Omental fat pad (tissue), 4 donors: ENCODE measurements at places on chromosomes 7 and 10.

DNA sequence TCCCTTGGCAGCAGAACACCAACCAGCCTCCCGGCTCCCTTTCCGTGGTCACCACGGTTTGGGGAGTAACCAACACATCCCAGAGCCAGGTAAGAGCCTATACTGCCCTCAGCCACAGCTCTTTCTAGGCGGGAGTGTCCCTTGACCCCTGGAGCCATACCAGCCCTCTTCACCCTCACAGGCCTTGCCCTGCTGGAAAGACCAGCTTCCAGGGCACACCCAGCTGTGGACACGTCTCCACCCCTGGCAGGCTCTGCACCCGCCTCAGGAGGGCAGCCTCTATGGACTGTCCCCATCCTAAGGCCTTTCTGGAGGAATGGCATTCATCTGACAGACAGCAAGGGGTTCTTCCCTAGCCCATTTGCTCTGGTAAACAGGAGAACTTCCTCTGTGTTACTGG lies 57.5 kb upstream of the PPIF start:
- no peak for DNase-seq

DNA sequence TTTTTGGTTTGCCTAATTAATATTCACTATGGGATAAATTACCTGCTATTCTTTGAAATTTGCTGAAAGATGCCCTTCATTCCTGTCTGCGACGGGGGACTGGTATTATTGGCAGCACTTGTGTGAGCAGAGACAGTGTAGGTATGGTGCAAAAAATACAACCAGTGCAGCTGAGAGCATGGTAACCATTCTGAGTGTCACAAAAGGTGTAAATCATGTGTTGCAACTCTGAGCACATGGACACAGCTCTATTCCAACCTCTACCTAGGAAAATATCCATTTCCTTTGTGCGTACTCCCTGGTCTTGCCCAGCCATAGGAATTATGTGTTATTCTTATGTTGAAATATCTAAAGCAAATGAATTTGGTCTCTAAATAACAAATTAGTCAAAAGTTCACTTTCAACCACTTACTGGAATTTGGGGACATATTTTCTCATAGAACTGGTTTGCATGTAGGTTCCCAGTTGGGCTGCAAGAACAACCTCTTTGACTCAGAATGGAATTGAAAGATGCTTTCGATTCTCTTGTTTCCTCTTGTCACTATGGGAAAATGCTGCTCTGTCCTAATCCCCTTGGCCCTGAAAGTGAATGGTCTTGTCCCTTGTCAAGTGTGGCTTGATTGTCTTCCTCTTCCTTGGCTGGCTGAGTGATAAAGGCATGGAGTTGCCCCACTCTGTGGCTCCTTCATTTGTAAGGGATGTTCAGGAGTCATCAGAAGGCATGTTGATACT lies 57.0 kb downstream of the CELF2 start:
- DNase-seq, result no peak

DNA sequence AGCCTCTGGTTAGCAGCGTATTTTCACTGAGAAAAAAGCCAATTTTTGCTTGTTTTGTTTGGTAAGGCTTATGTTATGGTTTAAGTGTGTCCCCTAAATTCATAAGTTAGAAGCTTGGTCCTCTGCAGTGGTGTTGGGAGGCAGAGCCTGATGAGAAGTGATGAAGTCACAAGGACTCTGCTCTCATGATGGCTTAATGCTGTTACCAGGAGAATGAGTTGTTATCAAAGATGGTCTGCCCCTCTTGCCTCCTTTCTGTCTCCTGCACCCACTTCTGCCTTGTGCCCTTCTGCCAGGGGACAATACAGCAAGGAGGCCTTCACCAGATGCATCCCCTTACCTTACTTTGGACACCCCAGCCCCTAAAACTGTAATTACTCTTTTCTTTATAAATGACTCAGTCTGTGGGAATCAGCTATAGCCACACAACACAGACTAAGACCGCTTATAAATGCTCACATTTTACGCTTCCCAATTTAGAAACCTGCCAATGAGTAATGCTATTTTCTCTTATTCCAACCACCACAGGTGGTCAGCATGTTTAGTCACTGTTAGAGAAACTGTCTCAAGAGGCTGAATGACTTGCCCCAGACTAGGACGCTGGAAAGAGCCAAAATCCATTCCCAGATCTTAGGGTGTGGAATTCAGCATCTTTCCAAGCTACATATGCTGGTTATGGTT lies 6.1 kb upstream of the PKD1L1 start:
- DNase-seq, result no peak

- DNase-seq, result no peak
Observed at GRCh38 chr7:98352621-98353020, 48.3 kb downstream of the BAIAP2L1 start.

DNA sequence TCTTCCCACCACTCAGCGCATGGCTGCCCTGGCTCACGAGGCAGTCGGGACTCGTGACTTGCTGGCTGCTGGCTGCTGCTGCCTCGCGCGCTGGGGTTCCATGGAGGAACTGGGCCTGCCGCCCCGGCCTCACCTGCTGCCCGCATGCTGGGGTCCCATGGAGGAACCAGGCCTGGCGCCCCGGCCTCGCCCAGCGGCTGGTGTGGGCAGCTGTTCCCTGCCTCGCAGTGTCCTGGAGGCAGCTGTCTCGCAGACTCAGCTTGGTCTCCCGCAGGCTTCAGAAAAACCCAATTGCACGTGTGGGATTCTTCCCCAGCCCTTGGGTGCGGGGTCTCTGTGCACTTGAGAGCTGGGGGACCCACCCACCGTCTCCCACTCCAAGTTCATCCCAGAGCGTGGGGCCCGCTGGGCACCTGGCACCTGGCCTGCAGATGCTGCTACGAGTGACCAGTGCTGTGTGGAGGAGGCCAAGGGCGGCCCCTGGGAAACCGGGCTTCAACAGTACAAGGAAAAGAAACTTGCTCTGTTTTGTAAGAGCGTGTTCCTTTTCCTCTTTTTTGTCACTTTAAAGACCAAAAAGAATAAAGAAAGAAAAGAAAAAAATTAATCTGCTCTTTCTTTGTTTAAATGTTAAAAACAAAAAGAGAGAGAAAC lies 20.4 kb downstream of the PWWP2B start:
- no peak for DNase-seq

DNA sequence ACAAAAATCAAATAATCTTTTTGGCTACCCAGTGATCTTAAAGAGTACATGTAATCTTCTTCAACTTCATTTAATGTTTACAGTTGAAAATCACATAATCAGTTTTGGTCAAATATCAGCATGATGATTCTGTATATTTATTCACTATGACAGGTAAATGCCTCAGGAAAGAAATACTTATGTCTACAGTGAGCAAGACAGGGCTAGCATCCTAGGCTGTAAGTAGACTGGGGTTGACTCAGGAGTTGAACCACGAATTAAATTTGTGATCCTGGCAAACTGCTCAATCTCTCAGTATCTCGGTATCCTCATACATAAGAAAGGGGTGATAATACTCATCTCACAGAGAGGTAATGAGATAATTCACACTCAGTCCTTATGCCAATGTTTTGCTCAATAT lies 71.8 kb downstream of the SEMA3D start:
- no peak for DNase-seq

- no peak for DNase-seq
Observed at GRCh38 chr10:100864978-100865377, 47.8 kb upstream of the SLF2 start.

- DNase-seq, result no peak
Observed at GRCh38 chr10:99470327-99470726, 39.9 kb upstream of the GOT1 start.

- no peak for DNase-seq
Observed at GRCh38 chr7:95525503-95525902, 39.8 kb downstream of the ASB4 start.

DNA sequence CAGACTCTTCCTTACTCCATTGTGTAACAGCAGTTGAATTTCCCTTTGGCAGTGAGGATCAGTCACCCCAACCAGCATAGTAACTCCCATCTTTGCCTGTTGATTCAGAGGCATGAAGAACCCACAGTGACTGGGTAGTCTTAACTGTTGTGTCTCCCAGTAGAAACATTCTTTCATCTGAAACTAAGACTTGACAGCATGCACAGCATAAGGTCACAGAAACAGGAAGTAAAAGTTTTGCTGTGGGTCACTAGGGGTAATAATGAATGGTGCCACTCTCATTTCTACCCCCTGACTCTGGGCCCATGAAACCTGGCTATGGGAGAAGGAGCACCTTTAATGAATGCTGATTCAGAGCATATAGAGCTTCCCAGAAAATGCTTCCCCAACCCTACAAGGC lies 8.3 kb upstream of the FRMPD2 start:
- no peak for DNase-seq

- no peak for DNase-seq
Observed at GRCh38 chr10:27527666-27528295, 23.7 kb downstream of the RAB18 start.

DNA sequence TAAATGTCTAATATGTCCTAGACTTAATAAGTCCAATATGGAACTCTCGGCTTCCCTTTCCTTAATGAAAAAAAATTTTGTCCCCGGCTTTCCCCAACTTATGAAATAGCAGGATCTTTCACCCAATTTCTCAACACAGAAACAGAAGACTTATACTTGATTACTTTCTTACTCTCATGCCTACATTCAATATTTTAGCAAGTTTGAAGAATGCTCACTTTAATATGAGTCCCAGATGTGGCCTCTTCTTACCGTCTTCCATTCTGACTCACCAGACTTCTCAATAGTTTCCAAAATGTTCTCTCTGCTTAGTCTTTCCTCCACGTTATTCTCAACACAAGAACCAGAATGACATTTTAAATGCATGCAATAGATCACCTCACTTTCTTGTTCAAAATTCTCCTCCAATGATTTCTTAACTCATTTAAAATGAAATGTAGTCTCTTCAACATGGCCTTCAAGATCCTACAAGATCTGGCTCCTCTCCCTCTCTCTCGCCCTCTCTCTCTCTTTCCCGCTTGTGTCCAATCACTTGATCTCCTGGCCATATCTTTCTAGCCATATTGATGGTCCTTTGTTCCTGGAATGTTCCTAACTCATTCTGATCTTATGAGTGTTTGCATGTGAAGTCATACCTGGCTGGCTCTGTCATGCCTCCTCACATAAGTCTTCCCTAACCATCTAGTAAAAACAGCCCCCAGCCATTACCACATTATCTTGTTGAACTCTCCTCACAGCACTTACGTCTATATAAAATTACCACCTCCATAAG lies 119.7 kb upstream of the FAM3C start:
- DNase-seq, result no peak

DNA sequence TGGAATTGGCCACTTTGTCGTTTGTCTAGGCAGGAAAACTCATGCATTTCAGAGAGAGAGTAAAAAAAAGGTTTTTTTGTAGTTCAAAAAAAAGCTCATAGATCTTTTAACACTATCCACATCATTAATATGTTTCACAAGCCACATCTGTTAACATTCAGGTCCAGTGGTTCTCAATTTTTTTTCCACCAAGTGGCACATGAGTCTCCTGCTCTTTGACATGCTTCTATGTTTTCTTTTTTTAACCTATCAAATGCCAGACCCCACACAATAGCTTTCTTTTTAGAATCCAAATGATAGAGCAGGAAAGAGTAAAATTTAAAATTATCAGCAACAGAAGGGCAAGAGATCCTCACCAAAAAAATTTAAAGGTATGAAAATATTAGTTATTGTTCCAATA lies 20.3 kb downstream of the NOD1 start:
- no peak for DNase-seq

DNA sequence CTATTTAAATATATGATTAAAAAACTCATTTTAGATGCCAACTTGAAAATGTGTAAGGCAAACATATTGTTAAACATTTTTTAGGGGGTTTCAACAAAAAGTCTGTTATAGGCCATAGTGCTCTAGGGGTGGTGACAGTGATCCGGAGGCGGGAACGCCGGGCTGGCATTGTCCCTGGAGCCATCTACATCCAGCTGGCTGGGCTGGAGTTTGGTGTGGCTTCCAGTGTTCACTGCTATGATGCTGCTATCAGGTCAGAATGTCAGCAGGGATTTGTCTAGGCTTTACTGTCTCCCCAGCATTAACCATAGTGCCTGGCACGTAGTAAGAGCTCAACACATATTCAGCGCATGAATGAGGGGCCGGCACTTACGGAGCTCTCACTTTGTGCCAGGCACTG lies 1.9 kb upstream of the SLC18A2 start:
- no peak for DNase-seq
